Neuronal stem cell (in vitro differentiated cells): ENCODE measurements at places on chromosomes 7 and 10.

DNA sequence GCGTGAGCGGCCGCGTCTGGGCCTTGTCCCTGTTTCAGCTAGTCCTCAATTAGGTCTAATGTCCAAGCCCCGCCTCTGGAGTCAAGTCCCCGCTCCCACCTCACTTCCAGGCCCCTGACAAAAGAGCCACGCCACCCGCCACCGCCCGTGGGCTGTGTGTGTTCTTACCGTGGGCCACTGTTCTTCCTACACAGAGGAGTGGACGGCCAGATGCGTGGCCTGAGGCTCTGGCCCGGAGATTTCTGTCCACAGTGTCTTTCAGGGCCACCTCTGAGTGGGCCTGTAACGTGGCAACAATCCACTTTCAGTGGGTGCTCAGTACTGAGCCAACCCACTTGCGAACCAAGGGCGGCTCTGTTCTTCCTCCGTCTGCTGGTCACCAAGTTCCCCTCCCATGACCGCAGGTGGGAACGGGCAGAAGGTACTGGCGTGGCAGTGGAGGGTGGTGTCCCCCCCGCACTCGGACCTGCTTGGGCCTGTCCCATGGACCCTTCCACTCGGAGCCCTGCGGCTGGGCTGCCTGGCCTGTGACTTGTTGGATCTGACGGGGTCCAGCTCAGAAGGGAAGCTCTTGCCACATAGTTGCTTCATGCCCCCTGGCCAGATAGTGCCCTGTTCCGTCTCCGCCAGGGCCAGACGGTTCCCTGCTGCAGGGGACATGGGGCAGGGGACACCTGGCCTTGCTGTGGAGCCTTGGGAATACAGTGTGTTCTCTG is 15.0 kb upstream of the ZFAND2A start:
- no peak for DNase-seq

DNA sequence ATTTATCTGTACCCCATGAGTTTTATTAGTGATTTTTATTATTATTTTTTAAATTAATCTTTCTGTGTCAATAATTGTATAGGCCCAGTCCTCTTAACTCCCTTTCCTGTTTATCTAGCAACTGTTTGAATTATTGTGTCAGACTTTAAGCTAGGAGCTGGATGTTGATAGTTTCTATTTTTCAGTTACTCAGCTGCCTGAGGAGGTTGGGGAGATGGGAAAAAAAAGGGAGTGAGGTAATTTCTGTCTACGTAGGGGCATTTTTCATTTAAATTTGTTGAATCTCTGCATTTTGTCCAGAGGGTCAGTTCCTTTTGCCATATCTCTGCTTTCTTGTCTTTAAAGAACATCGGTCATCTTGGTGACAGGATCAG is 5.0 kb upstream of the ZNF518A start:
- no peak for DNase-seq

DNA sequence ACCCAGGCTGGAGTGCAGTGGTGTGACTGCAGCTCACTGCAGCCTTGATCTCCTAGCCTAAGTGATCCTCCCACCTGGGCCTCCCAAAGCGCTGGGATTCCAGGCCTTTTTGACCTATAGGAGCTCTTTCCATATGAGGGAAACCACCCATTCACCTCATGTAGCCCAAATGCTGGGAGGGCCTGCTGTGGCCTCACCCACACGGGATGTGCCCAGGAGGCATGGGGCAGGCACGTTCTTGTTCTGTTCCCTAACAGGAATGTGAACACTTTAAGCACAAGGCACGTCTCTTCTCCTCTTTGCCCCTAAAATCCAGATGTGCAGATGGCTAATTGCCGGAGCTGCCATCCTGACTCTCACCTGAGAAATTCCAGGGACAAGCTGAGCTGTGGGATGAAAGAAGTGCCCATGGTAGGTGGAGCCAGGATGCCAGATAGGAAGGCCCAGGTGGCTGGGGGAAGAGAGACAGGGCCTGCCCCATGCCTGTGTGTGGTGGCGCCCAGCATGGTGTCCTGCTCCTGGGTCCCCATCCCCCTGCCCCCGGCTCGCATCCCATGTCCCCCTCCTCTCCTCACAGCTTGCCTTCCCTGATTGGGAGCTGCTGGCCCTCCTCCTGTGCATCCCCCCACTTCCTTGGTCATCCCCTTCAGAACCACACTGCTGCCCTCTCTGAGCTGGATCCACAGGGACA is 17.3 kb downstream of the CAMK2B start:
- no peak for DNase-seq

DNA sequence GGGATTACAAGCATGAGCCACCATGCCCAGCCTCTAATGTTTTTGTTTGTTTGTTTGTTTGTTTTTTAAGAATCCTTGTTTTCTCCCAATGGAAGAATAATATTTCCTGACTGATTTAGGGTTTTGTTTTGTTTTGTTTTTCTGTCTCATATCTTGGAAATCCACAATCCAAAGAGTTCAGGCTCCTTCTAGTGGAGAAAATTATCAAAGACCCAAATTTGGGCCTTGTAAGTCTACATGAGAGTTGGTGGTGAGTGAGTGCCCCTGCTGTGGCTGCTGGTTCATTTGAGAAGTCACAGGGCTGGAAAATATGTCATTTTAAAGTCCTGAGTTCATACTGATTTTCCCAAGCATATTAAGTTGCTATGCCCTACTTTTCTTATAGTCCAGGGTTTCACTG is 33.5 kb upstream of the KLHL7 start:
- no peak for DNase-seq

DNA sequence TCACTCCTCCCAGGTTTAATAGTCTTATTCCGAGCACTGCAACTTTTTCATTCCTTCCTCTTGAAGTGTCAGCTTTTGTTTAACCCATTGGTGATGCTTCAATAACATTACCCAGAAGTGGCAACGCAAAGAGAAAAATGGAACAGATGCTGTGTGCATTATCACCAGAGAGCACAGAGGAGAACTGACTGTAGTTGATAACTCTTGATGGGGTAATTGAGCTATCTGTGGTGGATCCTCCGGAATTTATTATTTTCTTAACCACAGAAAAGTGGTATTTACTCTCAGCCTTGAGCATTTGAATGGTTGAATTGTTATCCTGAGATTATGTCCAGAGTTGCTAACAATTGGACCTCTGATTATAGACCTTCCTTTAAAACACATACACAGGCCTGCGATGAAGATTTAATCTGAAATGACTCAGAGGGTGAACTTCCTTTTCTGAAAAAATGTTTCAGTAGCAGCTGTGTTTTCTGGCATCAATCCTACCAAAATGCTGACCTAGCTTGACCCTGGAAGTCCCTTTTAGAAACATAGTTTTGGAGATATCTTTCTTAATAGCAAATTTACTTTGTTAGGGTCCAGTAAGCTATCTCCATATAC is 1584.4 kb upstream of the LRRTM3 start:
- DNase-seq: no peak

GRCh38 chr7:158818325-158819213 is 10.7 kb downstream of the ESYT2 start:
- peak; percentile 51 for DNase-seq

DNA sequence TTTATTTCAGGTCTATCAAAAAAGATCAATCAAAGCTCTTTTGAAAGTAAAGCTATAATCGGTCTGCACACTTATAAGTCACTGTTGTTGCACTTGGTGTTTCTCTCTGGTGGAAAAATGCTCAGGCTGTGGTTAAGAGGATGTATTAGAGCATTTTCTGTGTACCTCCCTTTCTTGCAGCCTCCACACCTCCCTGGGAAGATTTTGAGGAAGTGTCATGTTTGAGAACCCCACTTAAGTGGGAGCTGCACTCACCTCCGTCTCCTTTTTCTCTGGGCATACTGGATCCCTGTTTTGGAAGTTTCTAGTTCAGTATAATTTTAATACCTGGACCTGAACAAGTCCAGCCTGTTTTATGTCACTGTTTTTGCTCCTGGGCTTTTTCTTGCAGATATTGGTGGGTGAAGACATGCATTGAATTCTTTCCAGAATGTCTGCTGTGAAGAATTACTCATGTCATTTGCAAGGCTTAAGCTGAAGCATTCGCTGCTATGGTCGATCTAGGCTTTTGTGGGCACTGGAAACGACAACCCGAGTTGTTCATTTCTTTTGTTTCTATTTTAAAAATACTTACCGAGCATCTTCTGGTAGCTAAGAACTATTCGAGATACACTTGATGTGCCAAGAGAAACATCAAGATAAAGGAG is 36.6 kb downstream of the TCF7L2 start:
- no peak for DNase-seq

DNA sequence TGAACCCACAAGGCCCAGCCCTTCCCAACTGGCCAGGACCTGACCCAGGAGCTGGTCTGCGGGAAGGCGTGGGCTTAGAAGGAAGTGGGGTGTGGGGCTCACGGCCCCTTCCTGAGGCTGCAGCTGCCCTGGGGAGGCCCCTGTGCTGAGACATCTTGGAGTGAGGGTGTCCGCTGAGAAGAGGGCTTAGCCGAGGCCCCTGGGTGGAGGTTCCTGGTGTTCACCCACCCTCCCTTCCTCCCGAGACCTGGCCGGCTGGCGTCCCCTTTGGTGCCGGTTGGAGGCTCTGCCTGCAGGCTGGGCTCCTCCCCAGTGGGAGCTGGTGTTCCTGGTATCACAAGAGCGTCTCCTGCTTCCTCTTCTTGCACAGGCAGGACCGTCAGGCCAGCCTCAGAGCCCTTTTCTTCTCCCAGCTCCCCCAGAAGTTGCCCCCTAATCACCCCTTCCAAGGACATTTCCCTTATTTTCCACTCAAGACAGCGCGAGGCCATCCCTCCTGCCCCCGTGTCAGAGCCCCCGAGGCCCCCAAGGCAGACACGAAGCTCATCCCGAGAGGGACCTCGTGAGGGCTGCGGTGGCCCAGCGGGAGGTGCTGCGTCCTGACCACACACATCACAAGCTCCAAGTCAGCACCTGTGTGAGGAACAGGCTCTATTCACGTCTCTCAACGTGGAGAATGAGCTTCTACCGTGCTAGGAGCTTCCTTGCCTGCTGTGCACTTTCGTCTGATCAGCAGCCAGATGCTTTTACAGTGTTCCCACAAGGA is 25.1 kb upstream of the FAM20C start:
- DNase-seq: no peak

GRCh38 chr10:100293066-100293465 is 6.6 kb upstream of the BLOC1S2 start:
- DNase-seq: no peak

GRCh38 chr10:48623607-48624132 is 18.8 kb upstream of the ARHGAP22 start:
- DNase-seq: no peak

- DNase-seq: no peak
Observed at GRCh38 chr10:14782691-14783363, 8.1 kb upstream of the FAM107B start.

GRCh38 chr10:70115948-70116682 is 16.5 kb downstream of the AIFM2 start:
- peak; percentile 57 for DNase-seq

GRCh38 chr7:20064181-20064970 is 152.8 kb downstream of the MACC1 start:
- DNase-seq: peak; percentile 5

DNA sequence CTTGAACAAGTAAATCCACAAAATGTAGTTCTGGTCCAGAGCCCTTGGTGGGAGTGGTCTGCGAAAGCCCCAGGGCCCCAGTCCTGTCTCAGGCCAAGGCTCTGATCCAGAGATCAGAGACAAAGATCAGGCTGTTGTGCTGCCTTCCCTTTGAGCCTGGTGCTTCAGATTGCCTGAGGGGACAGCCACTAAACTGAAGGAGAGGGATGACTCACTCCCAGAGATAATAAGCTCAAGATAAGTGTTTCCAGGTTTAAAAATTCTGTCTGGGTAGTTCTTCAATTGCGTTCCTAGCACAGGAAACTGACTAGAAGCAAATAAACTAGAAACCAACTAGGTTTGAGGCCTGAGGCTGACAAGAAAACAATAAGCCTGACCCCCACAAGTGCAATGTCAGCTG is 190.2 kb downstream of the RAMP3 start:
- DNase-seq: no peak

- no peak for DNase-seq
Observed at GRCh38 chr7:96649981-96650380, 59.7 kb downstream of the SEM1 start.

DNA sequence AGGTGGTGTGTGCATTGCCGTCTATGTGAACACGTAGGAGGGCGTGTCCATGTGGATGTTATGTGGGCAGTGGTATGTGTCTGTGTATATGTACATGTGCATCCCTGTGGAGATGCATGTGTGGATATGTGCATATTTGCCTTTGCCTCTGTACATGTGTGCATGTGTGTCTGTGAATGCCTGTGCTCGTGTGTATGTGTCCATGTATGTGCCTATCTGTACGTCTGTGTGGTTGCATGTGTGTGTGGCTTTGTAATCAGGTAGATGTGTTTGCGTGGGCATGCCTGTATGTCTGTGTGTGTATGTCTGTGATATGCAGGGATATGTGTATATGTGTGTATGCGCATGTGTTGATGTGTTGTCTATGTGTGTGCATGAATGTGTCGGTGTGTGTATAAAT is 19.7 kb downstream of the ADCY1 start:
- DNase-seq: no peak

DNA sequence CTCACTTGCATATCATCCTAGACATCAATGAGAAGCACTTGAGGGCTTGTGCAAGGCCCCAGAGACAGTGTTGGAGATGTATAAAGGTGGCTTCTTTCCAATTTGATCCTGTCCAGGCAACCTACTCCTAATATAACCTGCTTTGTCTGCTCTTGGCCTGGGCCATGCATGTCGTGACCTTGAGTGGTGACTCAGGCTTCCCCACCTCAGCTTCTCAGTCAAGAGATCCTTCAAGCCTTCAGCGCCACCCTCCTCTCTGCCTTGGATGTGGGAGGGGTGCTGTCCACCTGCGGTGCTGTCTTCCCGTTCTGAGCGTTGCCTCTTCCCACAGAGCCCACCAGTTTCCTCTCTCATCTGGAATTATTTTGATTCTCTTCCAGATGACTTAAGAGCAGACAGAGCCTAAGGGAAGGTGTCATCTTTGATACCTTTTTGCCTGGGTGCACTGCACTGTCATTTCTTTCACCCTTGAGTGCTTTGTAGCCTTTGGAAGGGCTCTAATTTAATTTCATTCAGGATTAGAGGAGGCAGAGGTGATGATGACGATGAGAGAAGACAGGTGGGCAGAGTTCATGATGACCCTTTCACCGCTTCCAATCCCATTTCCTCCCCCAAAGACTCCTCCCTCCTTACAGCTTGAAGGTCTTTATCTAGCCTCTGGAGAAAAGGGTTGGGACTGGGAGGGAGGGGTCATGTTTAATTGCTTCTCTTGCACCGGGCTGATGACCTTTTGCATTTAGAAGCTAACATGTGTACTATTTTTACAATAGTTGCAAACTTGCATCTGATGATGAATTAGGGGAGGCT is 6.9 kb downstream of the LSMEM1 start:
- DNase-seq: no peak

DNA sequence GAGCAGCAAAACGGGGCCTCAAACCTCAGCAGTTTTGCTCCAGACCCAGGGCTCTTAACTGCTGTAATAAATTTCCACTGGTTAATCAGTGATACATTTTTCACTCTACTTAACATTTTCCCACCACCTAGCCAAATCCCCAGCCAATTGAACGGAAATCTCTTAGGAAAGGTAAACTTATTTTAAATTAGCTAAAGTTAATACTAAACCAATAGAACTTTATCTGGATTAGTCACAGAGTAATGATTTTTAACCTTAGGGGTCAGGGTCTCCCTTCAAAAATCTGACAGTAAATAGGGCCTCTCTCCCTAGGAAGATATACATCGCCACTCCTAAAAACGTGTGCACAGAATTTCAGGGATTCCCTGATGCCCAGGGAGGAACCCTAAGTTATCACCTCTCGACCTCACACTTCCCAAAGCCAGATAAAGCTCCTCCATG is 87.4 kb upstream of the KMT2E start:
- no peak for DNase-seq

GRCh38 chr7:46463170-46463569 is 542.1 kb upstream of the IGFBP3 start:
- DNase-seq: no peak

GRCh38 chr10:88952647-88953111 is at the start of gene ACTA2:
Gene ACTA2 (minus strand): TSS chr10:88952773. CDS start chr10:88948930, 3,843 bp downstream.
- no peak for DNase-seq

GRCh38 chr7:152677808-152678670 is 2.1 kb upstream of the XRCC2 start:
- DNase-seq: no peak
